NCI-H1436 treated with DMSO at 0.1 percent for 48 hours (cell line): ENCODE measurements at places on chromosomes 12 and 14.

GRCh38 chr12:68119724-68120211 is 39.8 kb downstream of the IFNG start:
- DNase-seq, result no peak

DNA sequence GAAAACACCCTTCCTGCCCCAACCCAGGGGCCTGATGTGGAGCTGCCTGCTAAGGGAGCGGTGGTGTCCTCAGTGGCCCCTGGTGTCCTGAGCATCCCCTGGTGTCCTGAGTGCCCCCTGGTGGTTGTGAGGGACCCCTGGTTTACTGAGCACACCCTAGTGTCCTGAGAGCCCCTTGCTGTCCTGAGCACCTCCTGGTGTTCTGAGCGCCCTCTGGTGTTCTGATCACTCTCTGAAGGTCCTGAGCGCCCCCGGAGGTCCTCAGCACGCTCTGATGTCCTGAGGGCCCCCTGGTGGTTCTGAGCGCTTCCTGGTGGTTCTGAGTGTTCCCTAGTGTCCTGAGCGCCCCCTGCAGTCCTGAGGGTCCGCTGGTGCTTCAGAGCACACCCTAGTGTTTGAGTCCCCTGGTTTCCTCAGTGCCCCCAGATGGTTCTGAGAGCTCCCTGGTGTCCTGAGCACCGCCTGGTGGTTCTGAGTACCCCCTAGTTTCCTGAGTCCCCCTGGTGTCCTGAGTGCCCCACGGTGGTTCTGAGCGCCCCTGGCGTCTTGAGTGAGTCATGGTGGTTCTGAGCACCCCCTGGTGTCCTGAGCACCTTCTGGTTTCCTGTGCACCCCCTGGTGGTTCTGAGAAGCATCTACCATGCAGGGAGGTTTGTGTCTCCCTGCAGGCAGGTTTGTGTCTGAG is 1004.2 kb downstream of the TMEM121 start:
- DNase-seq, result no peak

DNA sequence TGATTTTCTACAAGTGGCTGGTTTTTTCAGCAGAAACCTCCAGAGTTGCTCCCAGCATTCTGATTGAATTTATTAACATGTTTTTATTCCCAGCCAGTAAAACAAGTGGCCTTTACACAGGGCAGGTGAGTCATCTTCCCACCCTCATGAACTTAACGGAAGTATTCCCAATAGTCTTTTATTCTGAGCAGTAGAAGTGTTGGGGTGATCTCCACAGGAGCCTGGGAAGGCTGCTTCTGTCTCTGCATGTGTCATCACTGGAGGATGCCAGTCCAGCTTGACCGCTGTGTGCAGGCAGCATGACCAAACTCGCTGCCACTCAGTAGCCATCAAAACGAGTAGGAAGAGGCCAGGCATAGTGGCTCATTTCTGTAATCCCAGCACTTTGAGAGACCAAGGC is 13.4 kb upstream of the DNAH10 start:
- no peak for DNase-seq

- no peak for DNase-seq
Measured at GRCh38 chr12:78406213-78406612, 458.4 kb upstream of the SYT1 start.

GRCh38 chr14:74983343-74983742 is 19.4 kb upstream of the EIF2B2 start:
- no peak for DNase-seq

DNA sequence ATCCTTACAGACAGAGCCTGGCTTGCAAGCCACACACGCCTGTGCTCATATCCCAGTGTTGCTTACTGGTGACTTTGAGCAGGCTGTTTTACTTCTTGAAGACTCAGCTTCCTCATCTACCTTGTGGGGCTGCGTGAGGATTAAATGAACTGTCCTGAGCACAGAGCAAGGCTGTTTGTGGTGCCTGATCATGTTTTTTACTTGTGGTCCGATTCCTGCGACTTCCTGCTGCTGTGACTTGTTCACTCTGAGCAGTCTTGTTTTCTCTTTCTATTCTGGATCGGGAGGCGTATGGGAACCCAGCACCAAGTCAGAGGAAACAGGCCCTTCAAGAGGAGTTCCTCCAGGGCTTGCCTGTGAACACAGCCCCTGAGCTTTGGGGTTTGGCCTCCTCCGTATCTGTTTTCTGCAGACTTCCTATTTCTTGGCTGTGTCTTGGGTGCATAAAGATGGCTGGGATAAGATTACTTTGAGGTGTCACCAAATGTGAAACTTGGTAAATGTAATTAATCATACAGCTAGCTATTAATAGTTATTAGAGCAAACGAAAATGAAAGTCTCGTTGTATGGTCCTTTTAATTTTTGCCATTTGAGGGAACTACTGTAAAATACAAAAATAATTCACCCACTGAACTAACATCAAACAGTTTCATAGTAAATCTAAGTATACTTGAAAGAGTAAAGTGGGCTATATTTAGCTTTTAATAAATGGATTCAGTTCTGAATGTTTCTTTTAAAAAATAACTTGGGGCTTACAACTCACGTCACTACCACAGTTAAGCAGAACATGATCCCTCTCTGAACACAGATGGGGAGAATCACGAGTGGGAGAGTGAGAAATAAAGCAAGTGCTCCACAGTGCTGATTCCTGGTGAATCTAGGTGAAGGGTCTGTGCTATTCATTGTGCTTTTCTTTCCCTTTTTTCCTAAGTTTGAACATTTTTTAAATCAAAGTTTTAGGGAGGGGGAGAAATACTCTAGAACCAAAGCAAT is 251.5 kb downstream of the FOXN3 start:
- DNase-seq, result no peak

DNA sequence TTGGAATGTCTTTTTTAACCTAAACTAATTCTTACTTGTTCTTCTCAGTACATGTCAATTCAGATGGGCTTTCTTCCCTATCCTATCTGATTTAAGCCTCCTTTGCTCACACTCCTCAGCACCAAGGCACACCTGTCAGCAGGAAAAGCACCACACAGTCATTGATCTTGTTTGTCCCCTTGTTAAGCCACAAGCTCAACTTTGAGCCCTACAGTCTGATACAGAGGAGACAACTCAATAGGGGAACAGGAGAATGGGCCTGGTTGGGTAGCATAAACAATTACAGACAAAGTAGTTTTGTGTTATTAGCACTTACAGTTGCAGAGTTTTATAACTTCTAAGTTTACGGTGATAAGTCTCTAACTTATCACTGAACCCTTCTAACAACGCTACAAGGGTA is 29.5 kb upstream of the SYCP3 start:
- no peak for DNase-seq

GRCh38 chr14:90556012-90556477 is 159.2 kb downstream of the CALM1 start:
- DNase-seq, result no peak

GRCh38 chr14:31712244-31713127 is 151.3 kb downstream of the NUBPL start:
- DNase-seq, result no peak

- no peak for DNase-seq
Measured at GRCh38 chr14:94244182-94244581, 48.9 kb downstream of the SERPINA10 start.

DNA sequence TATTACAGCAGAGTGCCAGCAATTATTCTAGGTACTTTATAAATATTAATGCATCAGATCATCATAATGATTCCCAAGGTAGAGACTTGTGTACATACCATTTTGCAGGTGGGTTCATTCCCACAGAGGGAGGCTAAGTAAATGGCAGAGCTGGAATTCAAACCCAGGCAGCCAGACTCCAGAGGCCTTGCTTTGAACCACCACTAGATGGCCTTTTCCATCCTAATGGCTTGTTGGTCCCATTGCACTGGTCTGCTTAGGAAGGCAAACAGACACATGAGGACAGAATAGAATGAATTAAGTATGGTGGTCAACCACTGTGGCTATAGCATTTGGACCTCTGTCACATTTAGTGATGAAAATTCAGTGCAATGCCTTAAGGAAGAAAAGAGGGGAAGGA is 158.7 kb downstream of the METTL25 start:
- DNase-seq, result no peak
